ENCODE measurements at places on chromosomes 7 and 10.

GRCh38 chr7:39525926-39526325, 40.3 kb upstream of the YAE1 start:
- DNase-seq = no peak

- peak; percentile 51 for DNase-seq
These were observed 338.2 kb upstream of the PRKCQ start for GRCh38 chr10:6918305-6918704.

DNA sequence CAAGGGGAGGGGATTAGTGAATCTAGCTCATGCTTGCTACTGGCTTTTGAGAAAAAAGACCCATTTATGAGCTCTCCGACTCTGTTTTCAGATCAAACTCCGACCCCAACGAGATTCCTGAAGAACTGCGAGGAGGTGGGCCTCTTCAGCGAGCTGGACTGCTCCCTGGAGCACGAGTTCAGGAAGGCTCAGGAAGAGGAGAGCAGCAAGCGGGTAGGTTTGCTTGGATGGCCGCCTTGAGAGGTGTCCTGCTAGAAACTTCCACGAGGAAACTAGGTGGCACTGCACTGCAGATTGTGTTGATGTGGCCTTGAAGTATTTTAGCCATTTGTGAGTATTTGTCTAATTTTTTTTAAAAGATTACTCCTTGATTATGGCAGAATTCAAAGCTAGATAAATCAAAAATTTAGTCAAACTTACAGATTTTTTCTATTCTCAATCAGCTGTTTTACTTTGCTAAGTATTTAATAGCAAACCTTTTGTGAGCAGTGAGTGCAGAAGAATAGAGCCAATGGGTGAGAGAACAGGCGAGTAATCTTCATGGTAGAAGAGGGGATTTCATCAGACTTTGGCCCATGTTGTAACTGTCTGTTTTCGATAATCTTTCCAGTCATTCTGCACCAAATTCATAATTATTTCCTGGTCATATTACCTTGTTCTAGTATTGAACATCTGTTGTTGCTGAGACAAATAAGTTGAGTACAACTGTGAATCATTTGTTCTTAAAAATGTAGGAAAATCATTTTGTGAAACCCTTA, 95.4 kb downstream of the CREB5 start:
- DNase-seq = no peak

DNA sequence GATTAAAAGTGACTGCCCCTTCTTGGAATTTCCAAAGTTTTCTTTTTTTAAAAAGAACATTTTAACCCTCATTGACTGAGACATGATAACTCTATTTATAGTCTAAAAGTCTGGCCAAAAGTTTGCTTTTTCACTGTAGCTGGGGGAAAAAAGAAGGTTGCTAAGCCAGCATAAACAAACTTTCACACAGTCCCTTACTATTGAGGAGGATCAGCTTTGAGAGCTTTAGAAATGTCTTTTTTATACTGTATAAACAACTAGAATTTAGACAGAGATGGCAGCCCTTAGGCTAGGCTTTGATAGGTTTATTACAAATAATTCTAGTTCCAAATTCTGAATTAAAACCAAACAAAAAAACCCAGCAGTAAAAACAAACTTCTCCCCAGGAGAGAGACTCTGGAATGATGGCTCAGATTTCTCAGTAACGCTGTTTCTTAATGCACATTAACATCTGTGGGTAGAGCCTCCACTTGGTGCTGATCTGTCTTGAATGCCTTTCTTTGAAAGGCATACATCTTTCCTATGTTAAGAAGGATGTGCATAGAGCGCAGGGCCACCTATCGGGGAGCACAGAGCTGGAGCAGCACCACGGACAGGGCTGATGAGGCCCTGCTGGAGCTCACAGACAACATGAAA, 100.9 kb upstream of the PDLIM1 start:
- no peak for DNase-seq

DNA sequence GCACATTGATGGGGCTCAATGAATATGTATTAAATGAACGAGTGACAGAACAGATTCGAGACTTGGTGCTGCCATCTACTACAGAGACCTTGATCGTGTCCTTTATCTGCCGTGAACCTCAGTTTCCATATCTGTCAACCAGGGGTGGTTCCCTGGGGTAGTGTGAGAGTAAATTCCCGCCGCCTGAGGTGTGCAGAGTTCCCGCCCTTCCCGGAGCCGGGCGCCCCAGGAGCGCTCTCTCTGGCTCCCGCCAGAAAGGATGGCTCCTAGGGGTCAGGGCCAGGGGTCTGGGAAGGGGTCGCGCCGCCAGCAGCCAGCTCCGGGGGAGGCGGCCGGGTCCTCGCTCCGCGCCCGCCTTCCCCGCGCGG, 333 bp upstream of the PLCE1 start:
- DNase-seq = no peak

DNA sequence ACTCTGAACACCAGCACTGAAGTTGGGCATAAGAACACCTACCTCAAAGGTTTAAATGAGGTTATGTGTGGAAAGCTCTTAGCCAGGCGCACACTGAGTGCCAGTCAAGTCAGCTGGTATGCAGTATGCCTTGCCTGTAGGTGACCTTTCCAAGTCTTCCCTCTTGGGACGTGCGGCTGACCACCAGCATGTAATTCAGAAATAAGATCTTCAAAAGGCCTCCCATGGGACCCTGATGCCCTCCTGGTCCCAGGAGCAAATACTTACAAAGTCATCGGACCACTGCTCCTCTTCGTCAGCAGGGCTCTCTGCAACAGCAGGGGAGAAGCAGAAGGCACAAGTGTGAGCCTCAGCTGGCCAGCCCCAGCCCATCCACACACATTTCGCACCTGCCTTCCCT, 40.8 kb downstream of the BLNK start:
- no peak for DNase-seq

DNA sequence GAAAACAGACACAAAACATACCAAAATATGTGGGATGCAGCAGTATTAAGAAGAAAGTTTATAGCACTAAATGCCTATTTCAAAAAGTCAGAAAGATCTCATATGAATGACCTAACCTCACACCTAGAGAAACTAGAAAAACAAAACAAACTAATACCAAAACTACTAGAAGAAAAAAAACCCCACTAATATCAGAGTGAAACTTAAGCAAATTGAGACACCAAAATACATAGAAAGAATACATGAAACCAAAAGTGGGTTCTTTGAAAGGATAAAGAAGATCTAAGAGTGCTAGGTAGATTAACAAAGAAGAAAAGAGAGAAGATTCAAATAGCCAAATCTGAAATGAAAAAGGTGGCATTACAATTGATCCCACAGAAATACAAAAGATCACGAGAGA, 494.1 kb downstream of the SH2D4B start:
- no peak for DNase-seq

DNA sequence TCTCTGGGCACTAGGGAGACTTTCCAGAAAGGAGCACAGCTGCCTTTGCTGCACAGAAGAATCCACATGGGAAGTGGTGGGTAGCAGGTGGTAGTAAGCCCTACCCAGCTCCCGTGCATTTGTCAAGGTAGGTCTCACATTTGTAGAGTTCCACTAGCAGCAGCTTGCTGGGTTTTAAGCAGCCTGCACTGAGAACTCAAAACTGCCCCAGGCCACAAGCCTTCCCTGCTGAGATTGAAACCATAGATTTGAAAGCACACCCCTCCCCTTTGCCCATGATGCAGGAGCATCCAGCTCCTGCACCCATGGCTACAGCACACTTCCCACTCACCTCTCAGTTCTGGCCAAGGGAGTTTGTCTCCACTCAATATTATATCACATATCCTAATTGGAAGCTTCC, 604.5 kb upstream of the STEAP1 start:
- DNase-seq = no peak

DNA sequence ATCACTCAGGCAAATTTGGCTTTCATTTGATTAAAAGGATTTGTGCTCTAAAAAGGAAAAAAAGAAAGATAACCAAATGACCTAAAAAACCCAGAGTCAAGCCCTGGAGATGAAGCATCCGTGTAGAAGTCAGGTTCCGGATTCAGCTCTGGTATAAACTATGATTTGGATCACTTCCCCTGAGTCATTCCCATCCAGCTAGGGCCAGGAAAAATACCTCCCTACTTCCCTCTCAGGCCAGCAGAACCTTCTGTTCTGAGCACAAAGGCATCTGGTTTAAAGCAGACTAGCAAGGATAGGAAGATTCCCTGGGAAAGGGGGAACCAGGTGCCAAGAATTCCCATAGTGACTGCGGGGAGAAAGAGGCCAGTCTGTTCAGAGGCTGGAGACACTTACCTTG, 25.7 kb upstream of the NDST2 start:
- no peak for DNase-seq

- DNase-seq = no peak
These were observed 11.0 kb downstream of the POT1 start for GRCh38 chr7:124918662-124919061.

DNA sequence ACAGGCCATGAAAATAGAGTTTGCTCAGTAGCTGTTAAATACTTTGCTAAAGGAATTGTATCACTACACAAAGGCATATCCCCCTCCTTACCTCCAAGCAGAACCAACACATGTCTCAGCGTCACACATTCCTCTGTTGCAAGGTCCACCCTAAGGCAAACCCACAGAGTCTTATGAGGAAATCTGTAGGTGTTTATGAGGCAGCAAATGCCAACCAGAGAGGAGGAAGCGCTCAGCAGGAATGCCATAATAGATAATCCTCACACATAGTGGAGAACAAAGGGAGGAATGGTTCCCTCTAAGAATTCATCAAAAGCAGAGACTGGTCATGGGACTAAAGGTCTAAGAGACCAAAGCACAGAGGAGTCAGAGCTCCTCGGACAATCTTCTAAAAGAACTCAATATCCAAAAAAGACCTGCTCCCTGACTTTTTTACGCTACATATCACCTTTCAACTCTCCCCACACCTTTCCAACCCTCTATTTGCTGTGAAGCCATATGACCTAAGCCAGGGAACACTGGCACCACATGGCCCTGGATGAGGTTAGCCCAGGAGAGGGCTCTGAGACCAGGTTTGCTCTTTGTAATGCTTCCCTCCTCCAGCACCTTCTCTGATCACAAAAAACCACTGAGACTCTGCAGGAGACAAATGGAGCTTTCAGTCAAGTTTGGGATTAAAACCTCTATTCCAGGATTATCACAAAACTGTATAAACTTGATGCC, 7.3 kb downstream of the SLC25A13 start:
- no peak for DNase-seq

DNA sequence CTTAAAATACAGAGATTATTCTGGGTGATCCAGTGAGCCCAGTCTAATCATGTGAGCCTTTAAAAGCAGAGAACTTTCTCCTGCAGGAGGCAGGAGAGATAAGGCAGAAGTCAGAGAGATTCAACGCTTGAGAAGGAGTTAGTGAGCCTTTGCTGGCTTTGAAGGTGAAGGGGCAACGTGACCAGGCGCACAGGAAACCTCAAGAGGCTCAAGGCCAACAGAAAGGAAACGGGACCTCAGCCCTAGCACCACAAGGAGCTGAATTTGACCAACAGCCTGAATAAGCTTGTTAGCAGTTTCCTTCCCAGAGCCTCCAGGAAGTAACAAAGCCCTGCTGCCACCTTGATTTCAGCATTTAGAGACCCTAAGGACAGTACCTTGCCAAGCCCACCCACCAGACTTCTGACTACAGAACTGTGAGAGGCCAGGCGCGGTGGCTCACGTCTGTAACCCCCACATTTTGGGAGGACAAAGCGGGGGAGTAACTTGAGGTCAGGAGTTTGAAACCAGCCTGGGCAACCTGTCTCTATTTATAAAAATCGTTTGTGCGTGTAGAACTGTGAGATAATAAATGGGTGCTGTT, 87.3 kb upstream of the KAT6B start:
- peak; percentile 7 for DNase-seq

GRCh38 chr10:69107699-69108098, 16.3 kb upstream of the VPS26A start:
- DNase-seq = no peak

- DNase-seq = no peak
These were observed 1.5 kb upstream of the LOXL4 start for GRCh38 chr10:98269435-98269912.

GRCh38 chr7:4850262-4850795, 11.5 kb downstream of the PAPOLB start:
- DNase-seq = no peak

GRCh38 chr10:85645926-85646711, 720.5 kb downstream of the GRID1 start:
- DNase-seq = no peak

GRCh38 chr7:108012499-108013430, 9.8 kb upstream of the LAMB1 start:
- no peak for DNase-seq

DNA sequence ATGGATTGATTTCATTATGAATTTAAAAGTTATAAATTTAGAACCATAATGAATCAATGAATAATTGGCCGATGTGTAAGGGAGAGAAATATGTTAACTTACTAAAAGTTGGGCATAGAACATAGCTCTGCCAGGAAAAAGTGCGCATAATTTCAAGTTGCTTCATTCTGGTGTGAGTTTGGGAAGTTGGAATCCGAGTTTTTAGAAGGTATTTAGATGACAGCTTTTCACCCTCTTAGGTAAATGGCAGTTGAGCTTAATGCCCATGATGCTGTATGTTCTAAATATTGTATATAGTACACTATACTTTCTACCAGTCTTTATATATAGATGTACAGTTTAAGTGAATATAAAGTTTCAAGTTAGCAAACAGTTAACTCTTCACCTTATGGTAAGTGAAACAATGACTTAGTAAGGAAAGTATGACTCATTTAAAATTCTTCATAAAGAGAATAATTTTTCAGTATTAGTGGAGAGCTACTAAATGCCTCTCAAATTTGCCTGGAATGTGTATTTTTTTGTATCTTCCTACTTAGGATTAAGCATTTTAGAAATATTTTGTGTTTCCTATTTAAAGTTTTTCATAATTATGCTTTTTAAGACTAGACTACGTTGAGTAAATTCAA, 1.6 kb downstream of the C1GALT1 start:
- DNase-seq = no peak

DNA sequence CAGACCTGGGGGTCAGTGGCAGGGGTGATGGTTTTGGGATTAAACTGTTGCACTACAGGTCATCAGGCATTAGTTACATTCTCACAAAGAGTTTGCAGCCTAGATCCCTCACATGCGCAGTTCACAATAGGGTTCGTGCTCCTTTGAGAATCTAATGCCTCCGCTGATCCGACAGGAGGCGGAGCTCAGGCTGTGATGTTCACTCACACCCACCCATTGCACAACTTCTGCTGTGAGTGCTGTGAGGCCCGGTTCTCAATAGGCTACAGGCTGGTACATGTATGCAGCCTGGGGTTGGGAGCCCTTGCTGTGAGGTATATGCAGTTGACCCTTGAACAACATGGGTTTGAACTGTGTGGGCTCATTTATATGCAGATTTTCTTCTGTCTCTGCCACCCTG, 416.4 kb downstream of the GFRA1 start:
- DNase-seq = no peak

- DNase-seq = no peak
These were observed 45.8 kb upstream of the TNS3 start for GRCh38 chr7:47627580-47628283.

DNA sequence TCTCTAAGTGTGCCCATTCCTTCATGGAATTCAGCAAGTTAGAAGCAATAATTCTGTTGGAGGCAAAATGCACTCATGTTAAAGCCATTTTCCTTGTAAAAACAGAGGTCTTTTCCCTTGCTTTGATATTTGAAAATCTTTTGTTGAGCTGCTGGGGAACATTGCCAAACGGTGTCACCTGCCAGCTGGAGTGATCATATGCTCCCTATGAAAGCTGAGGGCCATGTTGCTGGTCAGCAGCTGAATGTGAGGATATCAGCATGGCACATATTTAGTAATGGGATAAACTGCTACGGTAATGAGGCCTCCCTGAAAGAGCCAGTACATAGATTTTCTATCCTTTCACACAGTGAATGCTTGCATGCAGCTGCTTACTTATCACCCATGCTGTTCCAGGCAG, 224.3 kb downstream of the THSD7A start:
- DNase-seq = no peak
